ENCODE measurements at places on chromosomes 5 and 9.

GRCh38 chr9:137606734-137607138, 1.2 kb downstream of the ARRDC1 start:
- no peak for DNase-seq

DNA sequence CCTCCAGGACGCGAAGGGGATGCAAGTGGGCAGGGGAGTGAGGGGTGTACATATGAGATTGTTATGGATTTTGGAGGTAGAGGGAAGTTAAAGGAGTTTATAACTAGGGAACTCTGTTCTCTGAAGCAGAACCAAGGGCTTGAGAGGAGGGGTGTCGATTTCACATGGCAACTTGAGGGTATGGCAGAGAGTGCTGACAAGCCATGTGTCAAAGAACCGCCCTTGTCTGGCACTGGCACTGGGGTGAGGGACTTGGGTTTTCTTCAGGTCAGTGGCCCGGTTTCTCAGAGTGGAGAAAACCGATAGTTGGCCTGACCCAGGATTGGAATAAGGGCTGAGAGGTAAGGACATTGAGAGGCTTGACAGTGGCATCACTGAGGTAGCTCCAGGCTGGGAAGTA, 47.7 kb upstream of the TESK1 start:
- DNase-seq: no peak

DNA sequence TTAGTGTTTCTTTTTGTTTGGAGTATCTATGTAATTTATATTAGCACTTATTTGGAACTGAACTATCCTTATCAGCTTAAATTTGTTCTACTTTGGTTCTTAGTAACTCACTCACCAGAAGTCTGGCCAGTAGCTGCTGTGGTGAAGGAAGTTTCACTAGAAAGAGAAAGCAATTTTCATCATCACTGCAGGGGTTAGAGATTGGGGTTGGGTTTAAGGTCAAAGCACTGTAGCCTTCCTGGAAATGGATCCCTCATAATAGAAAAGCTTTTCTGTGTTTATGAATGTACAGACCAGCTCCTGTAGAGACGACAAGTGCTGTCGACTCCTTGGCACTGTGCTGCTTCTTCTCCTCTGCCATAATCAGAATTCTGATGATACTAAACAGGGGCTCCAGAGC, 22.2 kb downstream of the MROH2B start:
- DNase-seq: no peak

GRCh38 chr5:175690586-175690985, 32.7 kb downstream of the HRH2 start:
- no peak for DNase-seq

DNA sequence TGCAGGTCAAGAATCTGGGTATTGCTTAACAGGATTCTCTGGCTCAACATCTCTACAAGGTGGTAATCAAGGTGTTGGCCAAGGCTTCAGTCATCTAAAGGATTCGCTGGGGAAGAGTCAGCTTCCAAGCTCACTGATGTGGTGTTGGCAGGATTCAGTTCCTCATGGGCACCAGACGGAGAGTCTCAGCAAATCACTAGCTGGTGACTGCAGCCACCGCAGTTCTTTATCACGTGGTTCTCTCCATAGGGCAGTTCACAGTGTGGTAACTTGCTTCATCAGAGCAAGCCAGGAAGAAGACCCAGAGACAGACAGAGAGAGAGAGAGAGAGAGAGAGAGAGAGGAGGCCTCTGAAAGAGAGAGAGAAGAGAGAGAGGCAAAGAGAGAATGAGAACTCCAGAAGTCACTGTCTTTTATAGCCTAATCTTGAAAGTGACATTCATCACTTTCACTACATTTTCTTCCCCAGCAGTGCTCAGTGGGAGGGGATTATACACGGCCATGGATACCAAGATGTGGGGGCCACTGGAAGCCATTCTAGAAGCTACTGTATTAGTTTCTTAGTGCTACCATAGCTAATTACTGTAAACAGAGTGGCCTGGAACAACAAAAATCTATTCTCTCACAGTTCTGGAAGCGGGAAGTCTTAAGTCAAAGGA, 109.2 kb upstream of the SMIM23 start:
- DNase-seq: no peak

DNA sequence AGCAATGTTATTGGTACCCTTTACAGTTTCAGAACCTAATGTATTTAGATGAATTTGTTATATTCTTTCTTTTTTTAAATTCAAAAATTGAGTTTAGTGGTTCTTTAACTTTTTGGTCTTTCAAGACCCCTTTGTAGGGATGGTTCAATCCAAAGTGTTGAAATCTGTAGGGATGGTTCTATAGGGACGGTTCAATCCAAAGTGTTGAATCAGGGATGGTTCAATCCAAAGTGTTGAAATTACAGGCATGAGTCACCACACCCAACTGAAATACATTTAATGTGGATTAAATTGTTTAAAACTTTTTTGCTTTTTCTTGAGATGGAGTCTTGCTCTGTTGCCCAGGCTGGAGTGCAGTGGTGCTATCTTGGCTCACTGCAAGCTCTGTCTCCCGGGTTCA, 30.6 kb downstream of the SNX2 start:
- peak; percentile 16 for DNase-seq

- no peak for DNase-seq
Measured at GRCh38 chr5:108122702-108123101, 259.2 kb downstream of the FBXL17 start.

DNA sequence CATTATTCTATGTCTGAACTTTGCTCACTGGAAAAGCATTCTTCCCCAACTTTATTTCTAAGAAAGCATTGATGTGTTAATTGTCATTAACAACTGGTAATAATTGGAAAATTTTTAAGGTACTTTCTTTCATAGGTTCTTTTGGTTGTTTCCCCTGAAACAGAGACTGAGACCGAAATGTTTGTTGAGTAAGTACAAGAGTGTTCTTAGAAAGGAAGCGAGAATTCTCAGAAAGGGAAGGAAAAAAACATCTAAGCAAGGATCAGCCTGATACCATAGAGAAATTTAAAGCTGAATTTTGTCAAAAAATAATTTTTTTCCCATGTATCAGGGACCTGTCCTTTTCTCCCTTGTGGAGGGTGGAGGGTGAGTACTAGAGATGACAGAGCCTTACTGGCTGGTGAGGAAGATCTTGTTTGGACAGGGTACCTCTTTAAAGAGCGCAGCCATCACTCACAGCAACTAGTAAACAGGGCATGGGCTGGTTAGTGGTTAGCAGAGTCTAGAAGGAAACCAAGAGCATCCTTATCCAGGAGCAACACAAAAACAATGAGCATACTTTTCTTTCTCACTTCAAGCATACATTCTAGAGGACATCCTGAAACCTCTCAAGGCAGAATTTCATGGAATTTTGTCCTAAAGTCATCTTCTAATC, 898.5 kb downstream of the DNAH5 start:
- DNase-seq: no peak

DNA sequence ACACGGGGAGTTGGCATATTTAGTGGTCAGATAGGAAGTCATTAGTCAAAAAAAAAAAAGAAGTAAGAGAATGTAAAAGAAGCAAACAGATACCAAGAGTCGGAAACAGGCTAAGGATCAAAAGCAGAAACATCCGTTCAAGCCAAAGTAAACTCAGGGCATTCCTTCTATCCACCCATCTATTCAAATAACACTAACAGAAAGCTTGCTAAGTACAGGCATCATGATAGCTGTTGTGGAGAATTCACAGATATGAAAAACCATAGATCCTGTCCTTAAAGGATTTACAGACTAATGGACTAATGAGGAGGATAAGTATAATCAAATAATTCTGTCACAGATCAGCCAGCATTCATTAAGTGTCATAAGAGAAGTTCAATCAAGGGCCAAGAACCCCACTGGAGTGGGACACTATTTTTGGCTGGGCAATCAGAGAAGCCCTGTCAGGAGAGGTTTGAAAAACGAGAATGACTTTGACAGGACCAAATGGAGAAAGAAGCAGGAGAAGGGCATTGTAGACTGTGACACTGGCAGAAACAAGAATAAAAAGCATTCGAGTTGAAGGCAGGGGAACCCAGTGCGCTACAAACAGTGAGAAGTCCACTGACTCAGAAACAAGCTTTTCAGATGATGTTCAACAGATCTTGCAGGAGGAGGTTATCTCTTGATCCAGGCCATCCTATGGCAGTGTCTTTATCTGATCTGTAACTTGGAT, 154.2 kb upstream of the TSLP start:
- DNase-seq: no peak

- no peak for DNase-seq
Measured at GRCh38 chr5:96994493-96994892, 58.6 kb downstream of the LNPEP start.
